GM23248 (cell line): ENCODE measurements at places on chromosomes 13 and 19. TPM values are rescaled to one million over a fixed set of nuclear protein-coding genes. Genes with fewer than 3 reads are reported as not detected.

Gene ARL11
- not detected in 2 replicates for total RNA-seq

Gene MUC16
- total RNA-seq, result not detected in 2 replicates

Gene VWA8
- 10.1 and 35.5 TPM in 2 replicates for total RNA-seq

Gene WDR88
- total RNA-seq, result not detected in 2 replicates

Gene APOC1
- not detected in 2 replicates for total RNA-seq

Gene TUBGCP3
- 12.0 TPM in 2 replicates for total RNA-seq

Gene CLDN10
- not detected in 2 replicates for total RNA-seq

Gene TFPT
- total RNA-seq, result 11.5 and 23.8 TPM in 2 replicates

- no peak for DNase-seq
- no peak overlapping the region for H3K27ac ChIP-seq
- no peaks in the 10 kb centered on the region for H3K36me3 ChIP-seq
- peaks cover 13% of the 10 kb centered on the region for H3K4me1 ChIP-seq
- H3K27me3 ChIP-seq, result no peaks in the 10 kb centered on the region
Observed at GRCh38 chr13:109870274-109870673, 83.9 kb upstream of the IRS2 start.

DNA sequence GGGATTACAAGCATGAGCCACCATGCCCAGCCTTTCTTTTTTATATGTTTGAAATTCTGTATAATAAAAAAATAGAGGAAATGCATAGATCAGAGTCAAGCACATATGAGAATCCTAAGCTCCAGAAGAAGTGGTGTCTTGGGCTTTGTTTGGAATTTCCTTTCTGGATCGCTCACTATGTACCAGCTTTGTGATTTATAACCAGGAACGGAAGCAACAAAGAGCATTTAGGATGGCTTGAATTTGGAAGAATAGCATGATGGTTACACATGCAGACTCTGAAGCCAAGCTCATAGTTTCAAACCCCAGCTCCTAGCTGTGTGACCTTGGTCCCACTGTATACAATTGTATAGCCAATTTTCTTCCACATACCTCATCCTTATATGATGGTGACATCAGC lies 28.0 kb upstream of the SLC15A1 start:
- no peaks in the 10 kb centered on the region; the same call in 1 of the 2 replicates for H3K4me1 ChIP-seq
- H3K27me3 ChIP-seq, result peaks cover 10% of the 10 kb centered on the region; the same call in 1 of the 2 replicates
- peak; percentile 2 for DNase-seq
- no peak overlapping the region for H3K27ac ChIP-seq
- no peak overlapping the region for H3K4me3 ChIP-seq

DNA sequence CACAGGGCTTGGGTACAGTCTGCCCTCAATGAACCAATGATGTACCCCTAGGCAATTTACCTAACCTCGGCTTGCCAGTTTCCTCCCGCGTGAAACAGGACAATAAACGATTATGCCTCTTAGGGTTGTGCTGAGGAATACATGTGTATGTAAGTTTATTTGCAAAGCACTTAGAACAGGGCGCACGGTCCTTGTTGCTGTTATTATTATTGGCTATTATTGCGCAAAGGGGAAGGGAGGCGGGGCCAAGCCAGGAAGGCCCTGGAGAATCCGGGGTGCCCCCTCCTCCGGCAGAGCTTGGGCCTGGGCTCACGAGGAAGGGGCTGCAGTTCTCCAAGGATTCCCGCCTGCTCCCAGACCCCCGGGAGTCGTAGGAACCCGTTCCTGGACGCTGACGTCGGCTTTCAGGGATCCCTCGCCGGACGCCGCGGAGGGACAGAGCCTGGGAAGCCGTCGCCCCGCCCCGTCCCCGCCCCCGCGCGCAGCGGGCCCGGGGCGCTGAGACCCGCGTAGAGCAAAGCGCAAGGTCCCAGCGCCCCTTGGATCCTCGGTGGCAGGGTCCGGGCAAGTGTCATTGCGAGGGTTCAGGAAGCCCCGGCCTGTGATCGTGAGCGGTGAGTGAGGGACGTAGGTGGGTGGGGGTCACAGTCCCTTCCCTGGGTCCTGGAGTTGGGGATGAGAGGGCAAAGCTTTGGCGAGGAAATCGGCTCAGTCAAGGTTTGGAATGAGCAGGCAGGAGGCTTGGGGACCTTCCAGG lies at the start of gene TMEM91:
Gene TMEM91, plus strand, starts transcription at position 293 of the 757 bp plus-strand sequence. CDS start 1,777 bp downstream, outside the sequence.
- H3K36me3 ChIP-seq, result no peaks in the 10 kb centered on the region
- peaks cover 16% of the 10 kb centered on the region for H3K4me1 ChIP-seq
- no peaks in the 10 kb centered on the region for H3K27me3 ChIP-seq
- H3K4me3 ChIP-seq, result peak within 1 kb of the TSS; percentile 94
- DNase-seq, result peak; percentile 63
- no peak within 1 kb of the TSS for H3K27ac ChIP-seq

- H3K27ac ChIP-seq, result no peak overlapping the region
- H3K27me3 ChIP-seq, result no peaks in the 10 kb centered on the region; the same call in 1 of the 2 replicates
- peaks cover 10% of the 10 kb centered on the region; the same call in 1 of the 2 replicates for H3K4me1 ChIP-seq
Observed at GRCh38 chr19:30663611-30664174, 291.5 kb downstream of the ZNF536 start.

- no peak overlapping the region for H3K27ac ChIP-seq
- no peak for DNase-seq
- no peaks in the 10 kb centered on the region for H3K27me3 ChIP-seq
- no peaks in the 10 kb centered on the region for H3K36me3 ChIP-seq
Observed at GRCh38 chr19:50790922-50791467, 780 bp downstream of the ACP4 start.

- peak within 1 kb of the TSS; percentile 98 for H3K4me3 ChIP-seq
- H3K4me1 ChIP-seq, result peaks cover 10% of the 10 kb centered on the region; the same call in 1 of the 2 replicates
- peak within 1 kb of the TSS; percentile 89 for H3K27ac ChIP-seq
- peaks cover 14% of the 10 kb centered on the region for H3K36me3 ChIP-seq
Observed at GRCh38 chr19:58543826-58544590, at the start of gene TRIM28. TRIM28 (plus strand) TSS chr19:58544064; CDS start chr19:58544758, 694 bp downstream.

- peak; percentile 63 for DNase-seq
- peaks cover 14% of the 10 kb centered on the region for H3K27me3 ChIP-seq
- H3K27ac ChIP-seq, result no peak overlapping the region
- H3K36me3 ChIP-seq, result no peaks in the 10 kb centered on the region; the same call in 1 of the 2 replicates
- H3K4me3 ChIP-seq, result no peak overlapping the region
- no peaks in the 10 kb centered on the region; the same call in 1 of the 2 replicates for H3K4me1 ChIP-seq
Observed at GRCh38 chr19:44903602-44904425, 1.8 kb upstream of the APOE start.

DNA sequence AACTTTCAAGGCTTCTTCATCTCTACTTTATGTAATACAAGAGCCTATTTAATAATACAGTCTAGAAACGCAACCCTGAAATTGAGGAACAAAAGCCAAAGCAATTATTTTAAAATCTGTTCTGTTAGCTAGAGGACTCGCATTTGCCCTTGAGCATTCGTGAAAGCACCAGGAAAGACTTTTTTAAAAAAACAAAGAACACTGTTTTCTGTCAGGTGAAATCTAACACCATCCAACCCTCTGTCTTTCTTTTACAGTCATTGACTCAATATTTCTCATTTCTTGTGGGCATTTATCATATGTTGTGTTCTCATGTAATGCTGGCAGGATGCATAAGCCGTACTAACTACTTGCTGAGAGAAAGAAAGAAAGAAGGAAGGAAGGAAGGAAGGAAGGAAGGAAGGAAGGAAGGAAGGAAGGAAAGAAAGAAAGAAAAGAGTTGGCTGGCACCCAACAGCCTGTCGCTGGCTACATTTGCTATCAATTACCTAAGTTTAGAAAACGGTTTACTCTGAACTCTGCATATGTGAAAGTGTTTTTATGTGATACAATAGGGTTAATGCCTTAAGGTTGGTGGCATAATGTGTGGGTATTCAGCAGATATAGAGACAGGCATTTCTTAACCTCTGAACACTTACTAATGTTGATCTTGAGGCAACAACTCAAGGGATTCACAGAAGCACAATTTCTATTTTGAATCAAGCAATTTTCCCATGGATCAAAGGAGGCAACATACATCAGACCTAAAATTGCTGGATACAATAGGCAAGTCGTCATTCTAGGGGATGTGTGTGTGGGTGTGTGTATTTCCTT lies 445.4 kb downstream of the DCT start:
- H3K4me1 ChIP-seq, result no peaks in the 10 kb centered on the region
- H3K4me3 ChIP-seq, result no peak overlapping the region
- no peaks in the 10 kb centered on the region for H3K36me3 ChIP-seq
- H3K27ac ChIP-seq, result no peak overlapping the region
- H3K27me3 ChIP-seq, result no peaks in the 10 kb centered on the region

DNA sequence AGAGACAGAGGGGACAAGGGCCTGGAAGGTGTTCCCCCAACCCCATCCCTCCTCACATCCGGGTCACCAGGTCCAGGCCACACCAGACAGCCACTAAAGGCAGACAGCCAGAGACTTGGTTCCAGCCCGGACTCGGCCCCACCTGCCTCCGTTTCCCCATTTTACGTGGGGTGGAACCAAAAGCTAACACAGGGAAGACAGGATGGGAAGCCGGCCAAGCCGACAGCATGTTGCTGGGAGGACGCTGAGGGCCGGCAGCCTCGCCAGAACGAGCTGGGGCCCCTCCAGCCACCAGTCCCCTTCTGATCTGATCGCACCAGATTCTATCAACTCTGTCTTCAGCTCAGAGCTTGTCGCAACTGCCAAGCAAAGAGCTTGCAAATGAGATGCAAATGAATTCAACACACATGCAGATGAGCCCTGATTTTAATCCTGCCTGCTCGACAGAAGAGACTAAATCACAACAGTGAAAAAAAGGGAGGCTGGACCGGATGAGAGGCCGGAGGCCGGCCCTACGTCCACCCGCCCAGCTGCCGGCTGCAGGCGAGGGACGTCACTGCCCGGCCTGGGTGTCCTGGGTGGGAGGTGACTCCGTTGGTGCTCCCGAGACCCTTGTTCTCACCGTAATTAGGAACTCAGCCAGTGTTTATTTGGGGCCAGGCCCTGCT lies 17.5 kb upstream of the SHC2 start:
- no peak overlapping the region for H3K4me3 ChIP-seq
- H3K4me1 ChIP-seq, result no peaks in the 10 kb centered on the region
- no peak overlapping the region for H3K27ac ChIP-seq
- no peaks in the 10 kb centered on the region for H3K36me3 ChIP-seq
- no peaks in the 10 kb centered on the region for H3K27me3 ChIP-seq
- DNase-seq, result no peak

DNA sequence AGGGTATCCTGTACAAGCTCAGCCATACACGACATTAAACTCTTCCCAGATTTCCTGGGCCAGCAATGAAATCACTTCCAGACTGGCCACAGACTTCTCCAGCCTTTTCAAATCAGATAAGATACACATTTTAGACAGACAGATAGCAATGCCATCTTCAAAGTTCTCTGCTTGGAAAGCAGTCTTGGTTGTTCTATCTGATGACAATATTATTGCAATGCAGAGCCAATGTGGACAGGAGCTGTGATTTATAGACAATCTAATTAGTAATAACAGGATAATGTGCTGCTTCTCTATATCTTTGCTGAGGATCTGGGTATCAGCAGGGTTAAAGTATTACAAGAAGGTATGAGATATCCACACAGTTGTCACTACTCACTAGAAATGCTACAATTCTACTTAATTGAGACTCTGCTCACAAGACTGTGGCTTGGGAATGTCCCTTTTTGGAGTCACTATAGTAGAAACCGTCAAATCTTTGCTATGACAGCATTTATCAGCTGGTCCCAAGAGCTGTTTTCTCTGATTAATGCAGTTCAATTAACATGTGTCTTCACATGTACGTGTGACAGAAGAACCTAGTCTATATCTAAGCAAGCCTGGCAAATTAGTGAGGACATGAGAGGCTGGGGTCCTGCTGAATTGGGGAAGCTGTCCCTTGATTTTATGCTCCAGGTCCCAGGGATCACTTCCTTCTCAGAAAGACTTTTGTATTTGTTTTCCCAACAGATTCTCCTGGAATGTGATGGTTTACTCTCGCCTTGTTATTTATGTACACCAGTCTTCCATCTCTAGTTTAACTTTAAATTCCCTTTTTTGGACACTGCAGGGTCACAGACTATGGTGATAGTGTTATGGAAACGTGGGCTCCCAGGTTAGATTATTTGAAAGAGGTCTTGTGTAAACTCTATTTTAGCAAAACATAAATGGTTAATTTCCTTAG lies 68.8 kb downstream of the COL4A1 start:
- H3K27me3 ChIP-seq, result no peaks in the 10 kb centered on the region
- H3K36me3 ChIP-seq, result no peaks in the 10 kb centered on the region
- peaks cover 7% of the 10 kb centered on the region for H3K4me1 ChIP-seq
- no peak overlapping the region for H3K4me3 ChIP-seq

GRCh38 chr13:111267205-111267604 lies 53.2 kb upstream of the TEX29 start:
- H3K4me3 ChIP-seq, result no peak overlapping the region
- peak overlapping the region; percentile 36; the same call in 1 of the 2 replicates for H3K27ac ChIP-seq
- no peaks in the 10 kb centered on the region for H3K27me3 ChIP-seq
- DNase-seq, result no peak
- peaks cover 25% of the 10 kb centered on the region for H3K4me1 ChIP-seq

DNA sequence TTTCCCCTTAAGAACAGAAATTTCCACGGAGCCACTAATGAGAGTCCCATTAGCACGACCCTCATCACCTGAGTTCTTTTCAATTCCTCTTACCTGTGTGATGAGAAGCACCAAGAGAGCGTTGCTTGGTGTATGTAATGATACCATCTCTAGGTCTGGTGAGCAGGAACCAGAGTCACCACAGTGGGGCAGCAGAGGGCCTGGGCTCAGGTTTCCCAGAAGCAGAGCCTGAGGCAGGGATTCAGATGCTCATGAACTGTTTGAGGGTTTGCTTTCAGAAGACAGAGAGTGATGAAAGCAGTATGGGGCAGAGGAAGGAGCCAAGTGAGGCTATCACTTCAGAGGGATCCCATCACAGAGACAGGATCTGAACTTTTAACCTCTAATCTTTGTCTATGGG lies 3.1 kb upstream of the PTPRH start:
- no peak overlapping the region for H3K4me3 ChIP-seq
- peaks cover 22% of the 10 kb centered on the region for H3K4me1 ChIP-seq
- no peaks in the 10 kb centered on the region for H3K36me3 ChIP-seq
- H3K27me3 ChIP-seq, result no peaks in the 10 kb centered on the region

GRCh38 chr13:33050161-33050560 lies 33.9 kb downstream of the KL start:
- H3K27ac ChIP-seq, result no peak overlapping the region
- no peak overlapping the region for H3K4me3 ChIP-seq
- no peaks in the 10 kb centered on the region for H3K27me3 ChIP-seq

DNA sequence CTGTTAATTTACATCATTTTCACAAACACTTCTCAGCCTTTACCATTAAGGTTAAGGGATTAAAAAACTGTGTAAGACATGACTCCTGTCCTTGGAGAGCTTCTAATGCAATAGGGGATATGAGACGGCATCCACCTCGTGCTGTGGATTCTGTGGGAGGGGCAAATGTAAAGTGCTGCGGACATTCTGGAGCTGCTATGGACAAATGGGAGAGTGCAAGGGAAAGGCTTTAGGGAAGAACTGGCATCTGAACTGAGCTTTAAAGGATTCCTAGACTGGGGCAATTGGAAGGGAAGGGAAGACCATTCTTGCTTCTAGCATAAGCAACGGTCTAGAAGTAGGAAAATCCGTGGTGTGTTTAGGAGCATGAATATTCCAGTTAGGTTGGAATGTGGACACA lies 31.4 kb downstream of the CDADC1 start:
- DNase-seq, result no peak
- no peak overlapping the region for H3K27ac ChIP-seq
- H3K4me1 ChIP-seq, result no peaks in the 10 kb centered on the region
- H3K4me3 ChIP-seq, result no peak overlapping the region
